Islet precursor cell (in vitro differentiated cells): ENCODE measurements at places on chromosomes 1 and 21.

- no peak for DNase-seq
These were observed 24.0 kb upstream of the COL16A1 start for GRCh38 chr1:31727849-31728248.

- no peak for DNase-seq
These were observed 36.6 kb downstream of the DEGS1 start for GRCh38 chr1:224219612-224220059.

DNA sequence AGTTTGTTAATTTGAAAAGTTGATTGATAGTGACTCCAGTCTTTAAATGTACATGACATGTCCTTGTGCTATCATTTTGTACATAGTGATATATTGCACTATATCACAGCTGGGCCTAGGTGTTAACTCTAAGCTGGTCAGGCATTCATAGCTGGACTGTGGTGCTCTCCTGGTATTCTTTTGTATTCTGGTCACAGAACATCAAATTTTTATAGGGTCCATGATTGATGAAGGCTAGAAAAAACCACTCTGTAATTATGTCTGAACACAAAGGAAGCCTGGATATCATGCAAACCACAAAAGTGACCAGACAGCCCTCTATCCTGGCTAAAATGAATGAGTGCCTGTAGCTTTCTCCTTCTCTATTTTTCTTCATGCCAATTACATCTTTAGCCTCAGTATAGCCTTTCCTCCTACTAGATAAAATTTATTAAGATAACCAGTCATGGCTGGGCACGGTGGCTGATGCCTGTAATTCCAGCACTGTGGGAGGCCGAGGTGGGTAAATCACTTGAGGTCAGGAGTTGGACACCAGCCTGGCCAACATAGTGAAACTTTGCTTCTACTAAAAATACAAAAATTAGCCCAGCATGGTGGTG, 134.9 kb upstream of the B3GALT2 start:
- DNase-seq, result no peak

- DNase-seq, result no peak
These were observed 7.2 kb downstream of the NME7 start for GRCh38 chr1:169360415-169360814.

DNA sequence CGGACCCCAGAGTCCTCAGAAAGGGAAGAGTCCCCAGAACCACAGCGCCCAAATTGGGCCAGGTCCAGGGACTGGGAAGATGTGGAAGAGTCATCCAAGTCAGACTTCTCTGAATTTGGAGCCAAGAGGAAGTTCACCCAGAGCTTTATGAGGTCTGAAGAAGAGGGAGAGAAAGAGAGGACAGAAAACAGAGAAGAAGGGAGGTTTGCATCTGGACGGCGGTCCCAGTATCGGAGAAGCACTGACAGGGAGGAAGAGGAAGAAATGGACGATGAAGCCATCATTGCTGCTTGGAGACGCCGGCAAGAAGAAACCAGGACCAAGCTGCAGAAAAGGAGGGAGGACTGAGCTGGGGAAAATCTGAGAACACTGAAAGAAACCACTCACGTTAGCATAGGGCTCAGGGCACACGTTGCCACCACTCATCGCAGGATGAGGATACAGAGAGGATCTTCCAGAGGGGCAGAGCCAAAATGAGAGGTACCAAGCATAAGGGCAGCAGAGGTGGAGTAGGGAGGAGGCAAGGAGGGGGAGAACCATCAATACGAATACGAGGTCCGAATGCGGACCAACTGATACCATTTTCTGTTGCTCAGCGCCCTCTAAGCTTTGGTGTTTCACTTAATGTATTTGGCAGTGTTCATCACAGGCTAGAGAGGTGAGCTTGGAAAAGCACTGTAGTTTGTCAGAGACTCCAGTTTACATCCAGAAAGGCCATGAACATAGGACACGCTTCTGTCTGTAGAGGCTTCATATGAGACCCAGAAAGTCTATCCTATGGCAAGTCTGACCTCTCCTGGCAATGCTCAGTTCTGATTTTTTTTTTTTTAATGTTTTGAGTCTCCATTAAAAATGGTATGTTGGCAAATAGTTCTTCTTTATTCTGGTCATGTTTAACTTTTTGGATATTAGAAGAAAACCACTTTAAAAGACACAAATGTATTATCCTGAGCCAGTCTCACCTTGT, 34.7 kb downstream of the STYXL2 start:
- no peak for DNase-seq

- DNase-seq, result peak; percentile 96
These were observed 19.2 kb downstream of the AGPAT3 start for GRCh38 chr21:43884012-43884860.

- no peak for DNase-seq
These were observed 8.3 kb downstream of the SHISA4 start for GRCh38 chr1:201896951-201897391.

DNA sequence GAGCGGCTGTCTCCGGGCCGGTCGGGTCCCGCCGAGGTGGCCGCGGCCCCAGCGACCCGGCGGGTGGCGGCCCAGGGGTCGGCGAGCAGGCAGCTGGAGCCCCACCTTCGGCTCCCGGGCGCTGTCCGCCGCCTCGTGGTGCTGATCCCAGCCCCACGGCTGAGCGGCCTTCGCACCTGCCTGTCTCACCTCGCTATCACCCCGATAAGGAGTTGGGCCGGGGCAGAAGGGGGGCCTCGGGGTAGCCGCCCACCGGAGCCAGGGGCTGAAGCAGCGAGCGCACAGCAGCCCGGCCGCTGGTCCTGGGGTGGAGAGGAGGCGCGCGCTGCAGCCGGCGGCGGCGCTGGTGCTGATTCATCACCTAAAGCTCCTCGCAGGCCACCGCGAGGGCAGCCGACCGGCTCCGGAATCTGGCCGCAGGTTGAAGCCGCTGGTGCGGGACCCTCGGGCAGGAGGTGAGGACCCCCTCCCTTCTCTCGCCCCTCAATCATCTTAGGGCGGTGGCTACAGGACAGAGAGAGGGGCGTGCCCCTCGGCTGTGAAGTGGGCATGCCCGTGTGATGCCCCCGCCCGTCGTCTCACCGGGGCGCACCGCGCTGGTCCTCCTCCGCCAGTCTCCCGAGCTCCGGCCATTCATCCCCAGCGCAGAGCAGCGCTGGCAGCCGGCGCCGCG, 575 bp downstream of the TRIM67 start:
- peak; percentile 85 for DNase-seq

DNA sequence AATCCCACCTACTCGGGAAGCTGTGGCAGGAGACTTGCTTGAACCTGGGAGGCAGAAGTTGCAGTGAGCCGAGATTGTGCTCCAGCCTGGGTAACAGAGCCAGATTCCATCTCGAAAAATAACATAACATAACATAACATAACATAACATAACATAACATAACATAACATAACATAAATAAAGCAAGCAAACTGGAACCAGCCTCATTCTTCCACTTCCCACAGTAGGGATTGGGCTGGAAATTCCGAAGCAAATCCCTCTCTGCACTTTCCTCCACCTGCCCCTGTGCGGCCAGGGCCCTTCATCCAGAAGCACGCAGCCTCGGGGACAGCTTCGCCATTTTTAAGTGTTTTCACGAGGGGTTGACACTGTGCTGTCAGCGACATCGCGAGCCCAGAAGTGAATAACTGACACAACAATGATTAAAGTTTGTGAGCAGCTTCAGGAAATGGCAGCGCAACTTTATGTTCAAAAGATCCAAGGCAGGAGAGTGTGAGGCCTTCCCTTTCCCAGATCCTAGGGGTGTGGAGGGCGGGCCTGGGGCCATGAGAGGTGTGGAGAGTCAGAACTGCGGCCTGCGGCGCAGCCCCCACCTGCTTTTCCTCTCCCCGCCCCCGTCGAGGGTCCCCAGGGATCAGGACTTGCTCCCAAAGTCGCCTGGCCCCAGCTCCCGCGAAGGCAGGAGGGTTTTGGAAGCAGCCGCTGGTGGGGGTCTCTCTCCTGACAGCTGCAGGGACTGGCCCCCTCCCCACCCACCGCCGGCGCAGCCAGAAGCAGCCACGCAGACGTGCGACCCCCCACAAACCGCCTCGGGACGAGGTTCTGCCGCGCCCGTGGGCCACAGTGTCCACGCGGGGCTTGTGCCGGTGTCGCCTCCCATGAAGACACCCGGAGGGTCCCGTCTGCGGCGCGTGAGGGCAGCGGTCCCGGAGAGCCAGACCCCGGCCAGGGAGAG, 651 bp upstream of the GABRD start:
- no peak for DNase-seq

DNA sequence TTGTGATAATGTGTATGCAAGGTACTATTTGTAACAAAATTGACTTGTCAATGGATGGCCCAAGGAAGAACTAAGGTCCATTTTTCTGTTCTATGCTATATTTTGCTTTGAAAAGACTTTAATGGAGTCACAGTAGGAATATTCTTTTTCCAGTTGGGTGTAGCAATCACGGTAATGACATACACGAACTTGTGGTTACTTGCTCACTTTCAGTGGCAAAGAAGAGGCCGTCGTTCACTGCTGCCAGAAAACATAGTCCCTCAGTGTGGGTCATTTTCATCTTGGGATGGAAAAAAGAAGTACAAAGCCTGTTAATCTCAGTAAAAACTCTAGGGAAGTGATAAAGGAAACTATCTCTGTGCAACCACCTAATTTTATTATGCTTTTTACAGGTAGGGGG, 47.8 kb upstream of the LAMC2 start:
- no peak for DNase-seq

DNA sequence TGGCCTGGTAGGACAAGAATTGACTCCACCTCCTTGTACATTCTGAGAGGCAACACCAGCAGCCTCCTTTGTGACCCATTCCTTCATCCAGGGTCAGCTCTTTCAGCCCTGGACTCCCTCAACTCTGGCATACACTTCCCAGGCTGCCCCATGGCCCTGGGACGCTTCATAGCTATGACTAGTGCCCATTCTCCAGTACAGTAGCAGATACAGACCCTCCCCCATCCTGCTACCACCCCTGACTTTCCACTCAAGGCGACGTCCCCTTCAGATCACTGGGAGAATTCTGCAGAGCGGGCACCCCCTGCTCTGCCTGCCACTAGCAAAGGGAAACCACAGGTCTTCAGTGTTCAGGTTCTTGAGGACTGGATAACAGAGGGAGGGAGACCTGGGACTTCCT, 99.7 kb upstream of the HMGB4 start:
- DNase-seq, result no peak

DNA sequence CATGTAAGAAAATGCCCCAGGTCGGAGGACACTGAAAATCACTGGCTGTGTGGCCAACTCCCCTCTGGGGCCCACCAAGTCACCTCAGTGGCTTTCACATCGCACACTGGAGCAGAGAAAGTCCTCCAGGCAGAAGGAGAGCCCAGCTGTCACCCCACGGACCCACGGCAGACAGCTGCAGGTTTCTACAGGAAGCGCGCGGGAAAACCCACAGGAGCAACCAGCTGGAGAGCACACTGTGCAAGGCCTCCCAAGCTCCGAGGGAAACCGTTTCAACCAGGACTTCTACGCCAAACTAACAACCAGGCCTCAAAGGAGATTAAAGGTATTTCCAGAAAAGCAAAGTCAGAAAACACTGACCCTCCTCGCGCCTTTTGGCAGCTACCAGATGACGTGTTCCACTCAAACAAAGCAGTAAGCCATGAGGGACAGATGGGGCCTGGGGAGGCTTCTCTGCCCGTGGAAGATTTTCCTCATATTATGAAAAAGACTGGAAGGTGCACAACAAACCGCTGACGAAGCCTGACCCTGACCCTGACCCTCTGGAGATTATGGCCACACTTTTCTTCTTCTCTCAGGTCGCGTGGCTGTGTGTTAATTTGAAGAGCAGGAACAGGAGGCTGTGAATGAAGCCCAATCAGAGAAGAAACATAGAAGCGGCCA, 21.0 kb downstream of the WDR4 start:
- DNase-seq, result no peak

GRCh38 chr1:99996951-99997350, 27.2 kb downstream of the SLC35A3 start:
- DNase-seq, result no peak

DNA sequence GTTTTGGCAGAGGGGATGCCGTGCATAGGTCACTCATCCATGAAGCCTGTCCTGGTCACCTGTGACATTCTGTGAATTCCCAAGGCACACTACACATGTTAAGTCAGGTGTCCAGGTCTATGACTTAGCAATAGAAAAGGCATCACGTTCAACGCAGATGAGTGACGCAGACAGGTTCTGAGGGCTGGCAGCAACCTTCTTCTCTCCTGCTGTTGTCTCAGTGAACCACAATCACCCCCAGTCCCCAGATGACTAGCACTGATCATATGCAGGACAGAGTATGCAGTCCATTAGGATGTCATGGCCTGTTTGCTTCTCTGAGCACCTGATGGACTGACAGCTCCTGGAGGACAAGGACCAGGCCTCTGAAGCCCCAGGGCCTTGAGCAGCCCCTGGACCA, 157.8 kb upstream of the KAZN start:
- no peak for DNase-seq

GRCh38 chr1:217052196-217052595, 329.0 kb upstream of the ESRRG start:
- no peak for DNase-seq

DNA sequence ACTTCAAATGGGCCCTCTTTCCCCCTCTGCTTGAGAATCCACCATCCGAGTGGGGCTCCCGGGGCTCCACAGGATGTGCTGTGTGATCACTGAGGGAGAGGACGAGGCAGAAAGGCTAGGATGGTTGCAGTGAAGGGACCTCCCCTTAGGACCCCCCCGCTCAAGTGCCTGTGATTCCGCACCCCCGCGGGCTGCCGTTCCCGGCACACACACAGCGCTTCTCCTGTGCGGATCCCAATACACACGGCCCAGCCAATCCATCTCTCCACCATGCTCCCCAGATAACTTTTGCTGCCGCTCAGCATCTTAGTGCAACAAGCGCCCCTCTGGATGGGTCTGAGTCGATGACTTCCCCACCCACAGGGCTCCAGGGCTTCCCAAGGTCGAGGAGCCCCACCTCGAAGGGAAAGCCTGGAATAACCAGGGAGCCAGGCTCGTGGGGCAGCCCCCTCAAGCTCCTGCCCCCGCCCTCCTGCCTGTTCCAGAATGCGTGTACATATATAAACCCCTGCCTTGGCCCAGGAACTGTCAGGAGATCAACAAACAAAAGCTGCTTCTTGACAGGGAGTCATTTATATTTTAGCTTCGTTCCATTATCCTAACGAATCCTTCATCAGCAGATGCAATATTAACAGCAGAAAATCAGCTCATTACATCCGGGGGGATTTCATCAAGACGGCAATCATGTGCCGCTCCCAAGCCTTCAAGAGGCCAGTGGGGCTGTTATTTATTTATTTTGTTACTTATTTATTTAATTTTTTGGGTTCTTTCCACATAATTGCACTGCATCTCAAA, 83.7 kb downstream of the CASZ1 start:
- DNase-seq, result no peak

DNA sequence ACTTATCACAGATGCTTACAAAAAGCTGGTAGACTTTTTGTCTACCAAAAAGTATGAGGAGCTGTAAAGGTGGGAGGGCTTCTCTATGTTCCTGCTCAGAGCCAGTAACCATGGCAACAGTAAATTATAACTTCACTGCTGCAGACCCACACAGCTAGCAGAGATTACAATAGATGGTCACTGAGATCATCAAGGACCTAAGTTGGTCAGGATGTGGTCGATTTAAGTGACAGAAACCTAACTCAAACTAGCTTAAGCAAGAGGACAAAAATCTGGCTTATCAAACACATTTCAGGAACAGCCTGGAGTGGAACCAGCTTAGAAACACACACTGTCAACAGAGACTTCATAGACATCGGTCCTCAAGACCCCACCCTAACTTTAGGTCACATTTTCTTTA, 113.4 kb upstream of the ATP1A1 start:
- no peak for DNase-seq

- DNase-seq, result peak; percentile 37
These were observed 32.4 kb downstream of the CDK18 start for GRCh38 chr1:205536759-205537361.
